ENCODE measurements at places on chromosomes 3 and 15.

DNA sequence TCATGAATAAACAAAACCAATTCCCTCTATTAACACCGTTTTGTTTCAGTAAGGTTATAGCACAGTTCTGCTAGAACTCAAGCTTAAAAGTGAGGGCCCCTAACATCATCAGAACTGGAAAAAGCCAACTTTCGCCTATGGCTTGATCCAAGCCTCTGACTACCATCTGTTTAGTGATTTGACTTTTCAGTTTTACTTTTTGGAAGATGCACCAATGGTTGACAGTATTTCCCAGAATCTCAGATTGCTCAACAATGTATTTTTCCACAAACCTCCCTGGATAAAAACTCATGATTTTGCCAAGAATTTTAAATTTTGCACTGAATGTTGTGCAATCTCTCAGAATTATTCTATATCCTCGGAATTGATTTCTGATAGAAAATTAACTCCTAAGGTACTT lies 190.7 kb downstream of the LSAMP start:
- DNase-seq: no peak

DNA sequence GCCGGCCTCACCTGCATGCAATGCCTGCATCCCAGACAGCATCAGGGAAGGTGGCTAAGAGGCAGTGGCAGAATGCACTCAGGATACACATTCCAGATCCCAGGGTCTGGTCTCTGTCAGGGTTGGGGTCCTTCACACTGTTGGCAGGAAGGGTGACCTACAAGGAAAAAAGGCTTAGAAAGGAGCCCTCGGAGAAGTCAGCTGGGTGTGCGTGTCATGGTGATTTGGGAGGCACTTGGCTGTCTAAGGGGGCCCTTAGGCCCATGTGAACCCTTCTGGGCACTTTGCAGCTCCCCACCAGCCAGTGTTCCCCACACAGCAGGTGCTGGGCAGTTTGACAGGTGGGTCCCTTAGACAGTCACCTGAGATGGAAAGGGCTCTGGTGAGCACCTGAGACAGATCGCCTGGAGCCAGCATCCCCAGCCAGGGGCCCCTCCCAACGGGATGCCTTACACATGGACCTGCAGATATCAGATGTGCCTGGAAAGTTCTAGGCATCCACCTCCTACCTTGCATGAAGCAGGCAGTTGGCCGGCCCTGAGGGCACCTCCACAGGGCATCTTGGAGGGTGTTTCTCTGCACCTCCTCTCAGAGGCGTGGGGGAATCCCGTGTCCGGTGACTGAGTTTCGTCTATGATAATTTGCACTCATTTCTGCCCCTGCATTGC lies 131.6 kb downstream of the LRRK1 start:
- DNase-seq: no peak

DNA sequence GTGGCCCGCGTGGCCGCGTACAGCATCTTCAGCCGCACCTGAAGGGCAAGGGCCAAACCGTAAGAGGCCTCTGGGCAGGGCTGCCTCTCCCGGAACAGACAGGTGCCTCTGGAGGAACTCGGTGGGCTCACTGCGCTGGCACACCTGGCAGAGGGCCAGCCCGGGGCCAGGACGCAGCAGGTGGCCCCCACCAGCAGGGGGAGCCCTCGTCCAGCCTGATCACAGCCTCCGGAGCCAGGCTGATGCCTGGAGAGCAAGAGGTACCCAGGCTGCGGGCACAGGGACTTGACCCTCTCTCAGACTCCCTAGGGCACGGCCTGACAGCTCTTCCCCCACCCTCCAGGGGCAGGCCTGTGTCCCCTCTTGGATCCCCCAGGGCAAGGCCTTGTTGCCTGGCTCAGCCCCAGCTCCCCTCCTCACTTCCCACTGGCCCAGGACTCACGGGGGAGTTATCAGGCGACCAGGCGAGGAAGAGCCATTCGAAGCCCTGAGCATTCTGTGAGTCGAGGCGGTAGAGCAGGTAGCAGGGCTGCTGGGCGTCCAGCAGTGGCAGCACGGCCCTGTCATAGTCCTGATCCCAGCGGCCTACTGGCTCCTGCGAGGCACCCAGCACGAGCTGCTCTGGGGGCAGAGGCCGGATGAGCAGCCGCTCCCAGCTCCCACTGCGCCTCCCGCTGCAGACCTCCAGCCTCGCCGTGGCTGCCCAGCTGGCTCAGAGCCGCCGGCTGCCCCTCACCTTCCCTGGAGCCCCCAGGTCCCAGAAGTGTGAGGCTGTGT lies 6.2 kb upstream of the TLR9 start:
- no peak for DNase-seq

DNA sequence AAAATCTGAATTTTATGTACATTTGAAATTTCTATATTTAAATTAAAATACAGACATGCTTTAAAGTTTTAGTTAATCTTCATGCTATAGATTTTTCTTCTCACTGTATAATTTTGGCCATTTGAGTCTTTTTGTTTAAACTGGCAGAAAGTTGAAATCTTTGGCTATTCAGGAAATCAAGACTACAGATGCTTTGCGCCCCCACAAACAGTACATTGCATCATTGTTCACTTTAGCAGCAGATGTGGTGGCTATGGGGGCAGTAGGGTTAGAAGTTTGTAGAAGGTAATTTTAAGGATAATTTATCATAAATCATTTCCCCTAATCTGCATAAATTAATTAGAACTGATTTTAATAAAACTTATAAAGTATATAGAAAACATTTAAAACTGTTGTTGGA lies 20.9 kb downstream of the SPPL2A start:
- DNase-seq: no peak

DNA sequence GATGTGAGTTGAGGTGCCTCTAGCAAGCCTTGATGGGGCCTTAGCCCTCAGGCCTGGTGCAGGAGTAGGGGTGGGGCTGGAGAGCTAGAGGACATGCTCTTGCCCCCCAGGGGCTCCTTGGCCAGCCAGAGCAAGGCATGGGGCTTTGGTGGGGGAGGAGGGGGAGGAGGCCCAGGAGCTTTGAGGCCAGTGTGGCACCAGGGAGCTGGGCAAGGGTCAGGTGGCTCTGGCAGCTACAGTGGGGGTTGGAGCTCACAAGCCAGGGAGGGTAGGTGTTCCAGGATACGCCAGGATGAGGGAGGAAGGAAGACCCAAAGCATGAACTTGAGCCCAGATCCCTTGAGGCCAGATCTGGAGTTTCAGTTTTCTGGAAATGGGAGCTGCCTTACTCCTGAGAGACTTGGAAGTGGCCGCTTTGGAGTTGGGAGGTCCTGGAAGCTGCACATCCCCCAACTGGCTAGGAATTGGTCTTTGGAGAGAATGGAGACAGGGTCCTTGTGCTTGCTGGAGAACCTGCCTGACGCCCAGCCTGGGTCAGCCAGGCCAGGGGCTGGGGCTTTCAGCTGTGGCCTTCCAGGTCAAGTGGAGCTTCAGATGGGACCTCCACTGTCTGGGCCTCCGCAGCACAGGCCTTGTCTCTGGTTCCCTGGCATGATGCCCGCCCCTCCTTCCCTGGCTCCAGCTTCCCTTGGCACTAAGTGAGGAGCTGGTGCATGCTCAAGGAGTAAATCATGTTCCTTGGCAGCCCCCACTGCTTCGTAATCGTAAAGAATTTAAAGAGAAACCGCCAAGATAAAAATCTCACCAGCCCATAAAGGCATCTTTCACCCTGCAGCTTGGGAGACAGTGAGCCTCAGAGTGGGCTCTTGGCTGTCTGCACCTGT lies 8.7 kb downstream of the SEMA3F start:
- no peak for DNase-seq

GRCh38 chr3:167030082-167030725 lies 349.9 kb downstream of the ZBBX start:
- DNase-seq: no peak

GRCh38 chr3:132749786-132750185 lies 27.6 kb upstream of the NPHP3 start:
- no peak for DNase-seq

- no peak for DNase-seq
Measured at GRCh38 chr15:25774871-25775270, 88.3 kb downstream of the ATP10A start.

- no peak for DNase-seq
Measured at GRCh38 chr3:52253314-52254304, 8.1 kb downstream of the PPM1M start.

GRCh38 chr3:133042778-133043177 lies 4.6 kb downstream of the TMEM108 start:
- DNase-seq: no peak

GRCh38 chr3:10395671-10396070 lies 74.8 kb upstream of the SEC13 start:
- DNase-seq: no peak

DNA sequence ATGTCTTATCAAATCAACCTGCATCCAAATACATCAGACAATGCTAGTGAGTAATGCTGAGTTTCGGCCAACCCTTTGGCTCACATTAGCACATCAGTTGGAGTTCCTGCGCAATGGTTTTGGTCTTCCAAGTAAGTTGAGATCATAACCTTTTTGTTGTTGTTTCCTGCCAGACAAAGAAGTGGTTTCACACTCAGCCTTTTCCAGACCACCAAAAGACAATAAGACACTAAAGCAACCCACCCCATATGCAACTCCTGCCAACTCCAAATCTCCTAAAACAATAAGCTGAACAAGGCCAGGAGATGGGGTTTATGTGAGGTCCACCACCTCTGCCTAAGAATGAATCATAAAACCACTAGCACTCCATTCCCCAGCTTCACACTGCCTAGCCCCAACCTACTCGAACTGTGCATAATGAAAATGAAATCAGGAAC lies 177.0 kb downstream of the ERC2 start:
- no peak for DNase-seq

DNA sequence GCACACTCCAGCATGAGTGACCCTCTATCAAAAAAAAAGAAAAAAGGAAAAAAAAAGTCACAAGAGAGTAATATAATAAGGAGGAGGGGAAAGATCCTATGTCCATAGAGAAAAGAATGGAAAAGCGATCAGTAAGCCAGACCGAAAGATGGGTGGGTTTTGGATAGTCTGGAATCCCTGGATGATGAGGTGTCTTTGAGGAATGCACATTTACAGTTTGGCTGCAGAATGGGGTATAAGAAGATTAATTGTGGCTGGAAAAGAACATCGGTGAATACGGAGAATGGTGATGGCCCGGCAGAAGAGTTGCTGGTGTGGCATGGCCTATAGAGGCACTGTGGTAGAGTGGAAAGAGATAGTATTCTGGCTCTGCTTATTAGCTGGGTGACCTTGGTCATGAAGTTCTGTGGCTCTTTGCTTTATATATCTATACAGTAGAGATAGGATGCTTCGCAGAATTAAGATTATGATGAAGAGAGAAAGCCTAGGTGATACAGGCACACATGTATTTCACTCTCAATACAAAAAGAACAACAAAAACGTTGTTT lies 187.9 kb downstream of the AKAP13 start:
- no peak for DNase-seq

GRCh38 chr3:27220166-27220565 lies 149.0 kb downstream of the NEK10 start:
- no peak for DNase-seq

DNA sequence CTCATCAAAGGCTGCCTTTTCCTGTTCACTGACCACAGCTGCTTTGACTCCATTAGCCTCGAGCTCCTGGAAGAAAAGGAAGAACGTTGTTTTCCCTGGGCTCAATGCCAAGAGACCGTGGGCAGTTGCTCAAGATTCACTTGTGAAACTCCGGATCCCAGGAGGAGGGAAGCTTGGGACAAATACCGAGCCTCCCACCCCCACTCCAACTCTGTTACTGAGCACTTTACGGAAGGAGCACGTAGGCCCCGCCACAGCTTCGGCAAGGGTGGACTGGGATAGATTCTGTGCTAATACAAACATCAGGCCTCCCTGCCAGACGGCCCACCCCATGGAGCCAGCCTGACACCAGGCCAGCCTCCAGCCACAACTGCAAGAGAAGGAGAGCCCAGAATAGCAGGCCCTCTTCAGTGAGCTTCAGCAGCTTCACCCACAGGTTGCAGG lies 10.8 kb upstream of the FANCD2 start:
- no peak for DNase-seq

DNA sequence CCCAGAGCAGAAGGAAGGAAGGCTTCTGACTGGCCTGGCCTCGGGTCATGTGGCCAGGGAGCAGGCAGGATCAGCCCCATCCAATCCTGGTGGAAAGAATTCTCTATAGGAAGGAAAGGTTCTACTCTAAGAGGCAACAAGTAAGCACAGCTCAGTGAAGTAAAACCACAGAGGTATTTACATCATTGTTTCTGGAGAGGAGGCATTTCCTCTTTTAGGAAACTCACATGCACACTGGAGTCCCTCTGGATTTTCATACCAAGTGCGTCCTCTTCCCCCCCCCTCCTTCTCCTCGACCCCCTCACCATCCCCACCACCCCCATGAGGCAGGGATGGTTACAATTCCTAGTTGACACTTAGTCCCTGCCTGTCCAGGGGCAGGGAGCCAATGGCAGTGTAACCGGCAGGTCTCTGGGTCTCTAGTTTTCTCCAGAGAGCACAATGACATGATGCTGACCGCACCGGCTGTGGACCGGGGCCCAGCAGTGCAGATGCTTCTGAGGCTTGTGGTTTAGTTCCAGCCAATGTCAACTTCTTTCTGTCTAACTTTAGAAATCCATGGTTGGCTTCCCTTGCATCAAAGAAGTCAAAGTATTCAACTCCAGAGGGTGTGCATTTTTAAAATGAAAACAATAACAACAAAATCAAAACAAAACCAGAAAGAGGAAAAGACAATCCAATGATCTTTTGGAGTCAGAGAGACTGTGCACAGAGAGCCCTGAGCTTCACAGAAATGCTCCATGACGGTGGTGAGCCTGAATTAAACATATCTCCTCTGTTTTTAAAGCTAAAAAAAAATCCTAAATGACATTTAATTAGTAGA lies 230.3 kb upstream of the TLE3 start:
- no peak for DNase-seq

DNA sequence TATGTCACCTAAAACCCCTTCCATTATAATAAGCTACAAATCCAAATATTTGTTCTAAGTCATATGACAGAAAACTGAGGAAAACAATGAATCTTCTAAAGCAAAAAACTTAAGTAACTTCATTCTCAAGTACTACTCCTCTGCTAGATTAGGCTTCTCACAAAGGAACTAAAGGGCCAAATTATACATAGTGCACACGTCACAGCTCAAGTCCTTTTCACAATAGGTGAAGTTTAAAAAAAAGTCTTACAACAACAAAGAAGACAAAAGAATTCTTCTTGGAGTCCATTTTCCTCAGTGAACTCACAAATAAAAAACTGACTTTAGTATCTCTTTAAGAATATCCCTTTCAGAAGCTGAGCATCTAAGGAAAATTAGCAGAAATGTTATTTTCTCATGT lies 479.9 kb downstream of the MAGI1 start:
- DNase-seq: no peak

DNA sequence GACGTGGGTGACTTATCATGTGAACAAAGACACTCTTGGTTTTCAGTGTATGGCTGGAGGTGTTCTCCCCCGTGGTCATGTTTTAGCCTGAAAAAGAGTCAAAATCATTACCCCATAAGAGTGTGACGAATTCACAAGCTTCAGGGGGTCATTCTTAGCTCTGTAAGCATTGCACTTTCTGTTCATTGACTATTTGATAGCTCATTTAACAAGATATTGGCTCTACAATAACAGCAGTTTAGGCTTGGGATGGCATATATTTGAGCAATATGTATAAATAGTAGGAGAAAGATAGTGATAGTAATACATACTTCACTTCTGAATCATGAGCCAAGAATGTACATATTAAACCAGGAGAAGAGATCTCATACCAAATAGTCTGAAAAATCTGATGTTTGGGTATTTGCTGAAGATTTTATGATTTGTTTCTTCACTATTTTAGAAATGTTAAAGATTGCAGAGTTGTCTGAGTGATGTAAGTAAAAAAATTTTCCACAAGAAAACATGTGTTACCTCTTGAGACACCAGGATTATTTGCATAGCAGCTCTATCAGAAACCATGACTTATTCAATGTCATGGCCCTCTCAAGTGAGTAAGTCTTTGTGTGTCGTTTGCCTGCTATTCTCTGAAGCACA lies 996.0 kb downstream of the OTOL1 start:
- DNase-seq: no peak
